ENCODE measurements at places on chromosomes 6 and 20.

DNA sequence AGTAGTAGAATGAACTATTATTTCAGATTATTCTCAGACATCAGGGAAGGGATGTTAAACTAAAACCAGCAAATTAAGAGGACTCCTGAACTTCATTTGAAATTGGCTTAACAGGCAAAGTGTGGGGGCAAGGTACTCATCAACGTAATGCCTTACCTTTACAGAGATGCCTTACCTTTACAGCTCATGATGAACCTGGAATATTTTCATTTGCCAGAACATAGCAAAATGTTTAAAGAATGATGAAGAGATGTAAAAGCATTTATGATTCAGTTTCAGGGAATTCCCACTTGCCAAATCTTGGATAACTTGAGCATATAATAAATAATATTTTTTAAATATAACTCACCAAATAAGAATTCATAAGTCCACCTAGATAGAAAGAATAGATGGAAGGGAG, 207.5 kb downstream of the TINAG start:
- DNase-seq, result no peak

GRCh38 chr6:156933201-156934068, 156.3 kb downstream of the ARID1B start:
- DNase-seq, result no peak

GRCh38 chr6:36334832-36335459, 1.7 kb downstream of the BNIP5 start:
- DNase-seq, result no peak

GRCh38 chr20:32468313-32468640, 110.1 kb downstream of the ASXL1 start:
- no peak for DNase-seq

- DNase-seq, result peak; percentile 28
Measured at GRCh38 chr6:21438986-21439352, 154.6 kb upstream of the SOX4 start.

Measured in bone marrow (tissue), 2 donors.